Right ventricle myocardium superior (tissue), 1 donor: ENCODE measurements at places on chromosomes 2 and 18.

DNA sequence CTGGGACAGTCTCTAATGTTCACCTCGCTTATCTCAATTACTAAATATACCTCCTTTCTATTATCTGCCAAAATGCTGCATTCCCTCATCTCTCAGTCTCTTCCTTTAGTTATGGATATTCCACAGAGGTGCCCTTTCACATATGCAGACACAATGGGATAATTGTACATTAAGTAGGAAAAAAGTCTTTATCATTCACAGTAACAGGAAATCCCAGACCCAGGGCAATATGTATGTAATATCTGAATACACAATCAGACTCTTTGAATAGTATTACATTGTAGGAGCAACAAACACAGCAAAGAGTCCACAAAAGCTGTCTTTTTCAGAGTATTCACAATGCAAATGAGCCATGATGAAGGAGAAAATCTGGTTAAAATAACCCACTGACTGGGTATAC lies 1399.0 kb upstream of the ZEB2 start:
- no peak for DNase-seq

- DNase-seq = no peak
These were observed 1.1 kb upstream of the SATB2 start for GRCh38 chr2:199458806-199459285.

GRCh38 chr2:65232636-65233035 lies 5.0 kb downstream of the ACTR2 start:
- DNase-seq = no peak

- no peak for DNase-seq
These were observed 74.0 kb downstream of the NRXN1 start for GRCh38 chr2:50957896-50958295.

- DNase-seq = no peak
These were observed 56.1 kb downstream of the ZC3H8 start for GRCh38 chr2:112198780-112199179.

- no peak for DNase-seq
These were observed 13.8 kb upstream of the CXCR1 start for GRCh38 chr2:218180467-218181114.

GRCh38 chr18:59079264-59079663 lies 60.4 kb upstream of the SEC11C start:
- DNase-seq = no peak
